GM04503 (cell line): ENCODE measurements at places on chromosomes 7 and 10.

DNA sequence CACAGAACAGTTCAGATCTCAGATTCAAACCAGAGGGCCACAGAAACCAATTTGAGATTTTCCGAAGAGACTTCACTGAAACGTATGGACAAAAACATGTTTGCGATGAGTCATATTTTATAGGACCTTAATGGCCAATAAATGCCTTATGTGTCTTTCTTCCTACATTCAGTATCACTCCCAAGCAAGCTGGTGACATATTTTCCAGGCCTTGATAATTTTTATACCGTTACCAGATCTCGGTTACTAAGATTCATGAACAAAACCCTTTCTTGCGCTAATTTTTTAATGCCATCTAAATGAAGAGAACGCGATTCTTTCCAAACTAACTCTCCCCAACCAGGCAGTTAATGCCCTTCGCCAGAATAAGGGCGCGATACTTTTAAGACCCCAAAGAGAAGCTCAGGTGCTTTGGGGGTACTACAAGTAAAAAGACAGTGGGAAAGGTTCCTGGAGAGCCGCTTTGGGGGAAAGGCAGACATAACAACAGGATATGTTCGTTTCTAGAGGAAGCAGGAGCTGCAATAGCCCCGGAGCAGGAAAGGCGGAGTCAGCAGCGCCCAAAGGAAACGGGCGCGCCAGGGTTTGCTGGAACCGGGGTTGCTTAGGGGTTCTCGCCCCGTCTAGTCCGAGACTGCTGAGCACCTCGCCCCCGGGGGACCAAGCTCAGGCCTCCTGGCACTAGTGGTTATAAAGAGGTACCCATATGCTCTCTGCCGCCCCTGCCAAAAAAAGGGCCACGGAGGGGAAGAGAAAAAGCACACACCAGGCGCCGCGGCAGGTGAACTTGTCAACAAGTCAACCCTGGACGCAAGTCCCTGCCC lies 884 bp downstream of the ICA1 start:
- DNase-seq, result no peak

- no peak for DNase-seq
Measured at GRCh38 chr10:114252883-114253282, 13.8 kb downstream of the VWA2 start.

DNA sequence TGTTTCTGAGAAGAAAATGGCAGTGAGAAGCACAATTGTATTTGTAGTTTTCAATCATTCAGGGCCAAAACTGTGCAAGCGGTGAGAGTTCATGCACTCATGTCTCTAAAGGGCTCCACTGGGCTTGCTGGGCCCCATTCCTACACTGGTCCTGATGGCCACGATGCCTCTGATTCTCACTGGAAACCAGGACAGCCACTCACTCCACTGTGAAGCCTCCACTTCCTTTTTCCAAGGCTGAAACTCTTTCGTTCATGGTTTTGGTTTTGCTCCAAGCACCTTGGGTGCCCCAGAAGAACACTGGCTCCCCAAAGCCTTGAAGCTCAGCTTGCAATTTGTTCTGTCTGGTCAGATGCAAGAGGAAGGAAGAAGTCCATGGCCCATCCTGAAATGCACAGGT lies 390.0 kb upstream of the MKI67 start:
- no peak for DNase-seq

GRCh38 chr10:36333446-36333845 lies 691.4 kb upstream of the FZD8 start:
- DNase-seq, result no peak

DNA sequence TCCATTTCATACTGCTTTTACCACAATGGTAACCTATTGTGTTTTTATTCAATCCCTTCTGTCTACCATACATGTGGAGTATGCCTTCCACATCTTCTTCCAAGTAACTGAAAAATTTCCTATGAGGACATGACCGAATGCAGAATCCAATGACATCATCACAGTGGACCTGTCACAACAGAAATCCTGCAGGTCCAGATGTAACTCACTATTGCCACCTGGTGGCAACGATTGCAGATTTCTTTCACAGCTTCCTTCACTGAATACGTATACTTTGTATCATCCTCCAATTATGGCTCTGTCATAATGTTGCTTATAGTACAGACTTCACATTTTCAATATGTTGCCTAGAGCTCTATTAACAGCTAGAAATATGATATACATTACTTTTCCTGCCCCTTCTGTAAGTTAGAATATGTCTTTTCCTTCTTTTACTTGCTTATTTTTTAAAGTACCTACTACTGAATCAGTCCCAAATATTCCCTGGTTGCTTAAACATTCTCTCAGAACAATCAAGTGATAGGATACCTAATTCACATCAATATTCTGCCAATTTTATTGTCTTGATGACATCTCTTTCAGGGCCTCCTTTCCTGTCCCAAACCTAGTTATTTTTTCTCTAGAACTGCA lies 45.4 kb downstream of the SLC13A1 start:
- DNase-seq, result peak; percentile 14

GRCh38 chr7:28474282-28474638 lies 61.9 kb downstream of the CREB5 start:
- no peak for DNase-seq

GRCh38 chr10:62614389-62615157 lies 189.9 kb upstream of the ADO start:
- no peak for DNase-seq

DNA sequence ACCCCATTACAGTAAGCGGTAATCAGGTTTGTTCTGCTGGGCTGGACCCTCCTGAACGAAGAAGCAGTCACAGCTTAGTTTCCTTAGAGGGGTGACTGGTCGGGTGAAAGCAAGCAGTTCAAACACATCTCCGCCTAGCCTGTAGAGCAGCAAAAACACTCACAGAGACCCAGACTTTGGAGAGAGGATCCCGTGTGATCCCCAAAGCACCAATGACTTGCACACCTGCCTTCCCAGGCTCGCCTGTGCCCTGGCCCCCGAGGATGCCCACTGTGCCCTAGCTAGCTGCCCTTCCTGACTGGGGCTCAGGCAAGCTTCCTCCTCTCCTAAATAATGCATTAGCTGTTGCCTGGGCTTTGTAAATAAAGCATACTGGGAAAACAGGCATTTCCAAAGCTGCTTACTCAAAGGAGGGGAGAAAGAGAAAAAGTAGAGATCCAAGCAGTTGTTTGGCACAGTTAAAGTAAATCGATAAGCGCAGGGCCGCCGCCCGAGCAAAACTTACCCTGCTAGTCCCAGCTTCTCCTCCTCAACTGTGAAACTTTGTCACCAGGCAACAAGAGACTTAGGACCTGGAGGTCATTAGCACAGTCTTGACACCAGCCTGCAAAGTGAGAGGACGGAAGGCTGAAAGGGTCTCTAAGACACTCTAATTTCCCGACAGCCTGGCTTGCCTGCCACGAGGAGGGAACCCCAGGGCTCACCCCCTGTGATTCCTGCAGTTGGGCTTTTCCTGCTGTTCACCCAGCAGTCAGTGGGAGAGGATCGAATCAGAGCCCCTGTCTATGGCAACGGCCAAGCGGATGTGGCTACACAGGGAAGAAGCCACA lies 4.8 kb downstream of the LRRC18 start:
- DNase-seq, result no peak

- no peak for DNase-seq
Measured at GRCh38 chr10:42975005-42975493, 101.8 kb upstream of the RET start.

GRCh38 chr10:52855546-52856325 lies 83.2 kb upstream of the MBL2 start:
- no peak for DNase-seq

DNA sequence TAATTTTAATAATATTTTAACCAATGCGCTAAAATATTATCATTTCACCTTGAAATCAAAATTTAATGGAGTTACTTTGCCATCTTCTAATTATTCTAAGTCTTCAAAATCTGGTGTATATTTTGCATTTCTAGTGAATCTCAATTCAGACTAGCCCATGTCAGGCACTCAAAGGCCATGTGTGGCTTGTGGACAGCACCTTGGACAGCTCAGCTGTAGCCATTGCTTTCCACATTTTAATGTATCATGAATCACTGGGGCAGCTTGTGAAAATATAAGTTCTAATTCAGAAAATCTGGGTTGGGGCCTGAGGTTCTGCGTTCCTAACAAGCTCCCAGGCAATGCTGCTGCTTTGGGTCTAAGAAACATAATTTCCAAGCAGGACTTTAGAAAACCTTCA lies 57.2 kb downstream of the MGAM2 start:
- DNase-seq, result no peak

GRCh38 chr7:41787651-41788350 lies 84.9 kb upstream of the INHBA start:
- DNase-seq, result no peak

DNA sequence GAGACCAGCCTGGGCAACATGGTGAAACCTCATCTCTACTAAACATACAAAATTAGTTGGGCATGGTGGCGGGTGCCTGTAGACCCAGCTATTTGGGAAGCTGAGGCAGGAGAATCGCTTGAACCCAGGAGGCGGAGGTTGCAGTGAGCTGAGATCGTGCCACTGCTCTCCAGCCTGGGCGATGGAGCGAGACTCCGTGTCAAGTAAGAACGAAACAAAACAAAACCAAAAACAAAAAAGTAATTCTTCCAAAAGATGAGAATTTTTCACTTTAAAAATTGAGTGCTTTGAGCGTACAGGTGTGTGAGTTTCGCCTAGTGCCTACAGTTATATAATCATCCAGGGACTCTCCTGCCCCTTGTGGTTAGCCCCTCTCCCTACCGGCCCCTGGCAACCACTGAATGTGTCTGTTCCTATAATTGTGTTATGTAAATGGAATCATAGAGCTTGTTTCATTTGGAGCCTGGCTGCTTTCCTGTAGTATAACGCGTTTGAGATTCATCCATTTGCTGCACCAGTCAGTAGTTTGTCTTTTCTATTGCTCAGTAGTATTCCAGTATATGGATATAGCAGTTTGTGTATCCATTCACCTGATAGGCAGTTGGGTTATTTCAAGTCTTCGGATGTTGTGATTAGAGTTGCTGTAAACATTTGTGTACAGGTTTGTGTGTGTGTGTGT lies 80.0 kb downstream of the RBM33 start:
- DNase-seq, result no peak

- no peak for DNase-seq
Measured at GRCh38 chr7:154380771-154381170, 328.6 kb downstream of the DPP6 start.

- DNase-seq, result peak; percentile 19
Measured at GRCh38 chr10:103481974-103482531, 3.0 kb upstream of the CALHM3 start.

DNA sequence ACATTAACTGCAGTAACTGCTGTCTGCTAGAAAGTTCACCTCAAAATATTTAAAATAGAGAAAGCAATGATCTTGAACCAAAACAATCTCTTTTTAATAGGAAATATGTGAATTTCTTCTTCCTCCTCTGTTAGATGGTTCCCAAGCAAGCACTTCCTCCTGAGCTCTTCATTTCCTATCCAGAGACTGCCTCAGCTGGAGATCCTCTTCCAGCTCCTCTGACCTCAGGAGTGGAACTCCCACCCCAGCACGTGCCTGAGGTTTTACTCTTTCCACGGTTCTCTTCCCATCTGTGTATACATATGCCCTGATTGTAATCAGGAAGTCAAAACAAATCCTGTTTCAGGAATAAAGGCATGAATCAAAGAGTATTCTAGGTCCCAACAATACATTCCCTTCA lies 5.6 kb downstream of the DENND11 start:
- no peak for DNase-seq

DNA sequence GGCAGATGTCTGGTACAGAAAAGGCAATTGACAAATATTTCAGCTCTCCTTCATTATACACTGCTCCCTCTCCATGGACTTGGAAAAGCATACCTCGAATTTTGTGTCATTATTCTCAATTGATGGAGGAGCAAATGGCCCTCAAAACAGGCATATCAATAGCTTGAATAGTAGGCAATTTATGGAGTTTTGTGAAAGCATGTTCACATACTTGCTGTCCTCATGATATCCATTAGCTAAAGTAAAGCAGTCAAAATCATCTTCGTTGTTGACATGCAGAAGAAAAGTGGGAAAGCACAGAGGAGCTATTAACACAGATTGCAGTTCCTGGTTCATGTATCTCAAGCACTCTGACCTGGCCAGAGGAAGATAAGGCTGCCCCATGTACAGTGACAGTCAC lies 472.8 kb downstream of the CCSER2 start:
- DNase-seq, result no peak

- no peak for DNase-seq
Measured at GRCh38 chr7:5457245-5457735, 33.7 kb upstream of the TNRC18 start.

DNA sequence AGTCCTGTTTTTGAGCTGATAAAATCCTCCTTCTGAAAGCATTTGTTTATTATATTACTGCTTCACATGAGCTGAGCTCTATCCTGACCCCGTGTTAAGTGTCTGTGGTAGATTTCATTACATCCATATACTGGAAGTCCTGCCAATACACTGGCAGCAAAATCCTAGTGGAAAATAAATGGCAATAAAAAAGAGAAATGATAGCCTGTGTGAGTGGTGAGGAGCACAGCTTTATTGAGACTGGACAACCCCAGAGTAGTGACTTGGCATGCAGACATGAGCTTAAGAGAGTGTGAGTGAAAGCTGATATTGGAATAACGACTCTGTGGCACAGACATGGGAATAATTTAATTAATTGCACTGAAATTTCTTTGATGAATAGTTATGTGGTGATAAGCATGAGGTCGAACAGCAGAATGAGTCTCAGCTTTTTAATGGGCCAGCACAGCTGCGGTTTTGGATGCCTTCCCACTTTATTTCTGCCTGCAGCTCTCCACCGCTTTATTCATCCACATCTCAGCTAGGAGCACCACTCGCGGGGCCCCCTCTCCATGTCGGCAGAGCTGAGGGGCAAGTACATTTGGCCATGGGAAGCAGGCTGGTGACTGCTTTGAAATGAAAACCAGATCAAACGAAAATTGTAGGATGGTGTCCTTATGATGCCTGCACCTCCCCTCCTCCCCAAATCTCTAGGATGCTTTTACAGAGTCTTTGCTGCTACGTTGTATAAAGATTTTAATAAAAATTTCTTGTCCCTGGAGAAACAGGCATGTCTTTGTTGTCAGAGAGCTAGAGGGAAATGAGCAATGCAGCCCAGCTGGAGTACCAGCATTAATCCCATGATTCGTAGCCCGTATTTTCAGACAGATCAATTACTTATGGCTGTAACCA lies 494.3 kb downstream of the AUTS2 start:
- DNase-seq, result peak; percentile 45
